Left lung (tissue), 14 donors: ENCODE measurements at places on chromosomes 7 and 10. TPM values are rescaled to one million over a fixed set of nuclear protein-coding genes. Genes with fewer than 3 reads are reported as not detected.

NUTM2D gene
- 11.1 TPM for polyA plus RNA-seq

IGFBP3 gene
- polyA plus RNA-seq = 47.7 TPM

- DNase-seq = no peak
- no peaks in the 10 kb centered on the region for H3K4me1 ChIP-seq
- H3K4me3 ChIP-seq = no peak overlapping the region
- H3K27me3 ChIP-seq = no peaks in the 10 kb centered on the region
- no peaks in the 10 kb centered on the region for H3K36me3 ChIP-seq
- no peak overlapping the region for H3K27ac ChIP-seq
These were observed 37.3 kb upstream of the ADRA2A start for GRCh38 chr10:111039522-111039921.

GRCh38 chr10:63759335-63759734, 238.1 kb downstream of the REEP3 start:
- no peaks in the 10 kb centered on the region for H3K4me1 ChIP-seq
- no peak overlapping the region for H3K4me3 ChIP-seq
- no peak for DNase-seq
- no peak overlapping the region for H3K27ac ChIP-seq
- no peaks in the 10 kb centered on the region for H3K27me3 ChIP-seq

DNA sequence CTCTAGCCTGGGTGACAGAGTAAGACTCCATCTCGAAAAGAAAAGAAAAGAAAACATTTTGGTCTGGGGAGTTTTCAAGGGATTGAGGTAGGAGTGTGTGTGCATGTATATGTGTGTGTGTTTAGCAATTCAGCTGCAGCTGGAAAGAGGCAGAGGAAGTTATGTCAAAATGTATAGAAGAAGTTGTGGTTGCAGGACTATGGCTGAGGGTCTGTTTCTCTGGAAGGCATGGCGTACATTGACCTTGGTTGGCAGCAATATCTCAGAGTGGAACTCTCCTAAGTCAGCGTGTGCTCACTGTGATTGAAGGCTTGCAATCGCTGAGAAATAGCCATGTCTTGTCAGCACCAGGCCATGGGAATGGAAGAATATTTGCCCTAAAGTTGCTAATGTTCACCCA, 28.6 kb upstream of the RHBDD2 start:
- H3K27me3 ChIP-seq = no peaks in the 10 kb centered on the region
- H3K4me3 ChIP-seq = no peak overlapping the region
- no peaks in the 10 kb centered on the region for H3K36me3 ChIP-seq
- no peak for DNase-seq
- H3K27ac ChIP-seq = no peak overlapping the region

GRCh38 chr10:104937567-104937966, 296.5 kb downstream of the SORCS3 start:
- no peak overlapping the region for H3K4me3 ChIP-seq
- no peaks in the 10 kb centered on the region for H3K4me1 ChIP-seq
- no peak overlapping the region for H3K27ac ChIP-seq

- peaks cover 13% of the 10 kb centered on the region for H3K4me1 ChIP-seq
- no peak for DNase-seq
- H3K36me3 ChIP-seq = no peaks in the 10 kb centered on the region
- H3K27ac ChIP-seq = no peak overlapping the region
- H3K27me3 ChIP-seq = no peaks in the 10 kb centered on the region
These were observed 248.4 kb upstream of the KLF6 start for GRCh38 chr10:4033341-4033896.

GRCh38 chr7:105664816-105665525, 83.7 kb upstream of the EFCAB10 start:
- H3K4me1 ChIP-seq = no peaks in the 10 kb centered on the region
- H3K27ac ChIP-seq = no peak overlapping the region
- peaks cover 37% of the 10 kb centered on the region for H3K36me3 ChIP-seq
- no peak for DNase-seq
- no peaks in the 10 kb centered on the region for H3K27me3 ChIP-seq
- no peak overlapping the region for H3K4me3 ChIP-seq

DNA sequence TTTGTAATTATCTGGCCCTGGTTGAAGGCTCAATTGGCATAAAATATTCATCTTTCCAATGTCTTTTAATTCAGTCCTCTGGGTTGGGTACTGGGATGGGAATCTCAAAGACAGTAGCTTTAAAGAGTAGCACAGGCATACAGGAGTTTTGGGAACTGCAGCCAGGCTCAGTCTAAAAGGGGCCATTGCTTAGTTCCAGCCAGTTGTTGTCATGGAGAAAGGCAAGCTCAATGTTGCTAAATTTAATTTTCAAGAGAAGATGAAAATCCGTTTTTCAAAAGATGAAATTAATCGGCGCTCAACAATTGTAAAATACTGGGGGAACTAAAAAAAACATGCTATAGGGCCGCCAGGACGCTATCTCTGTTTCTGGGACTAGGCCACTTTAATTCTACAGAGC, 375.1 kb downstream of the PHTF2 start:
- no peak overlapping the region for H3K27ac ChIP-seq
- no peak overlapping the region for H3K4me3 ChIP-seq
- H3K27me3 ChIP-seq = no peaks in the 10 kb centered on the region
- DNase-seq = no peak

GRCh38 chr7:7704867-7705266, 13.5 kb downstream of the RPA3 start:
- peaks cover 6% of the 10 kb centered on the region for H3K4me1 ChIP-seq
- no peak overlapping the region for H3K4me3 ChIP-seq
- H3K27me3 ChIP-seq = no peaks in the 10 kb centered on the region
- no peak for DNase-seq

DNA sequence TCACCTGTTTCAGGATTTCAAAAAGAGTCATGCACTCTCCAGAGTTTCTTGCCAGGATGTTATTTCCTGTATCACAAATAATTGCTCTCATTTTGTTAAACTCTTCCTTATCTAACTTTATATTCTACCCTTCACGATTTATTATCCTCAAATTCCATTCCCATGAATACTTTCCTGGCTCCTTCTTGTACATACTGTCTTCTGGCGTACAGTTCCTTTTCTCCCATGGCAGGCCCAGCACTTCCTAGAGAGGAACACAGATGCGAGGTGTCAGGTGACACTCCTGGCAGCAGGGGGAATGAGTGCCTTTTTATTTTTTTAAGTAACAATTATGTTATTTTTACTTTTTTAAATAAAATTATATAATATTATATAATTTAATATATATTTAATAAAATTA, 411.9 kb downstream of the TFEC start:
- no peak for DNase-seq
- no peaks in the 10 kb centered on the region for H3K4me1 ChIP-seq
- no peaks in the 10 kb centered on the region for H3K36me3 ChIP-seq
- H3K4me3 ChIP-seq = no peak overlapping the region
- H3K27me3 ChIP-seq = no peaks in the 10 kb centered on the region
- H3K27ac ChIP-seq = no peak overlapping the region

DNA sequence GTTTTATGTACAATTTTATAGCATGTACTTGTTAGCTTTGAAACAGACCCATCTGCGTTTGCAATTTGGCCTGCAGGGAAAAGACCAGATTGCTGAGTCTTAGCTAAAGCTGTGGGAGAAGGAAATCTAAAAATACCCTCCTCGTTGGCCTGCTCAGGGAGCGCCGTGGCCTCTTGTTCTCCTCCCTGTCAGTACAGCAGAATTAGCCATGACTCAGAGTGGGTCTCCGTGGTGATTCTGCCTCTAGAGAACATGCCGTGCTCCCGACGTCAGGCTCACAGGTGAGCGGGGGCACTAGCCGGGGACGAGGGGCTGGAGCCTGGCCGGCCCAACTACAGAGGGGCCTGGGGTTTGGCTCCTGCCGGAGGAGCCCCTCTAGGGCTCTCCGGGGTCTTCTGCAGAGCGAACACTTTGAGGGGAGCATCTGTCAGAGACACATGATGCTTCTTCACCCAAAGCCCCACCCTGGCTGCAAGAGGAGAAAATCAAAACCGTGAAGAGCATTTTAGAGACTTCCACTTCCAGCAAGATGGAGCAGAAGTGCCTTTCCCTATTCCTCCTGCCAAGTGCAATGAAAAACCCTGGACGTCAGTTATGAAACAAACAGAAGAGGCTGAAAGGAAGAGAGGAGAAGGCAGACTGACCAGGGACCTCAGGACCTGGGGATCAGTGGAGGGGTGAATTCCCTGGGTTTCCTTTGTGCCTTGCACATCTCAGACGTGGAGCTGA, 98.9 kb downstream of the LHPP start:
- peak; percentile 36 for DNase-seq
- no peaks in the 10 kb centered on the region for H3K27me3 ChIP-seq
- peaks cover 2% of the 10 kb centered on the region for H3K4me1 ChIP-seq
- H3K36me3 ChIP-seq = no peaks in the 10 kb centered on the region
- H3K4me3 ChIP-seq = no peak overlapping the region
- H3K27ac ChIP-seq = peak overlapping the region; percentile 49
